Right hindlimb (tissue), 1 donor: ENCODE measurements at places on chromosomes 1 and 21.

GRCh38 chr1:3599286-3599811 is 12.0 kb downstream of the MEGF6 start:
- DNase-seq = no peak

DNA sequence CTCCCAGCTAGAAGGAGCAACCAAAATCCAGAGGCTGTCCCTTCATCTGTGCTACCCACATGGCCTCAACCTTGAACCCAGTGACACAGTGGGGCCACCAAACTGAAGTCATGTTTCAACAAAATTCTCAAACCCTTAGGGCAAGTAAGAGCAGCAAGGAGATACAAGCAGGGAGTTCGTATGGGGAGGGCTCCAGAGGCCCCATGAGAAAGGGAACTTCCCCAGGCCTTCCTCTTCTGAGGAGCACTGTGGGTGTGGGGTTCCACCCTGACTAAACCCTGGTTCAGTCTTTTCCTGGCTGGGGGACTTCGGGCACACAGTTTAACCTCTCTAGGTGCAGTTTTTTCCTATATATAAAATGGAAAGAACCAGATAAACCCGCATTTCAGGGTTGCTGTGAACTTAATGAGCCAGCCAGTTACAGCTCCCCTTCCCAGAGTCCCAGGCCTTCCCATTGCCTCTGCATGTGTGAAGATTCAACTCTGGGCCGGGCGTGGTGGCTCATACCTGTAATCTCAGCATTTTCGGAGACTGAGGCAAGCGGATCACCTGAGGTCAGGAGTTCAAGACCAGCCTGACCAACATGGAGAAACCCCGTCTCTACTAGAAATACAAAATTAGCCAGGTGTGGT is 8.0 kb upstream of the THEMIS2 start:
- no peak for DNase-seq

GRCh38 chr1:109331113-109331512 is 24.3 kb upstream of the MYBPHL start:
- DNase-seq = no peak

DNA sequence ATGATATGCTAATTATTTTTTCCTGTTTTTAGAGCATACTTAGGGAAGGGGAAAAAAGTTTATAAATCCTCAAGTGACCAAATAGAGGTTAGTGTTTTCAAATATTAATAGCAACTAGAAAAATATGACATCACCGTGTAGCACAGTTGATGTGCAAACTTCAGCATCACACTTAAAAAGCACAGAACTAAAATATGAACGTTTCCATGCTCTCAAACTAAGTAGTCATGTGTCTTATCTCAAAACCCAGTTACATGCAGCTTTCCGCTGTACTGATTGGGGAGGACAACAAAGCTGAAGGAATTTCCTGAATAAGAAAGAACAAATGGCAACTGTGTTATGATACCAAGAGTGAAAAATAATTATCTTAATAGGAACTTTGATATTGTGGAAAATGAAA is 903.7 kb downstream of the ADGRL2 start:
- no peak for DNase-seq

DNA sequence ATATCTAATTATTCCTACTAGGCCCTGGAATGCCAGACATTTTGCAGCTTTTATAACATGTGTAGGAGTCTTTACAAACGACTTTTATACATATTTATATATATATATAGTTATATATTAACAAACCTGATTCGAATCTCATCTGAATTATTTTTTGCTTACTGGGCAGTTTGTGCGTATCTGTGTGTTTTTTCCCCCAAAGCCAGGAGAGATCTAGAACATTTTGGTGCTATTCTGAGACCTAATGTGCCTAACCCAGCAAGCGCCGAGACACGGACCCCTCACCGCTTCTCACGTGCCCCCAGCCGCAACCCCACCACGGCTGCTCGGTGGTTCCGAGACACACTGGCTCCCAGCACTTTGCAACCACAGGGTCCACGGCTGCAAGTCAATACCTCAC is 54.8 kb downstream of the CASZ1 start:
- no peak for DNase-seq

DNA sequence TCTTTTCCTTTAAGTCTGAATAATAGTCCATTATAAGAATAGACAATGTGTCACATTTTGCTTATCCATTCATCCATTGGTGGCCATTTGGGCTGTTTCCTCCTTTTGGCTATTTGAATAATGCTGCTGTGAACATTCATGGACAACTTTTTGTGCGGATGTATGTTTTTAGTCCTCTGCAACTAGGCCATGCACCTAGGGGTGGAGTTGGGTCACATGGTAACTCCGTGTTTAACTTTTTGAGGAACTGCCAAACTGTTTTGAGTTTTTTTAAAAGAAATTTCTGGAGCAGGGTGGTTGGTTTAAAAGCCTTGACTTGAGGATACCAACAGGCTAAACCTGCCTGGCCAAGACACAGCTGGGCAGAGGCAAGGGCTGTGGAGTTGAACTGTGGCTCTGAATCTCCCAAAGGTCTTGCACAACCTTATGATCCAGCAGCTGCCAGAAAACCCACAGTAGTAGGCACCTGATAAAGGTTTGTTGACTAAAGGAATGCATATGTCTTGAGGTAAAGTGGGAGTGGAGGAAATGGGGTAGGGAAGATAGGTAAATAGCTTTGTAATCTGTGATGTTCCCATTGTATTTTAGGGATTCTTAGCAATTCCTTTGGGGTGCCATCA is 5.6 kb upstream of the RPTN start:
- DNase-seq = no peak

DNA sequence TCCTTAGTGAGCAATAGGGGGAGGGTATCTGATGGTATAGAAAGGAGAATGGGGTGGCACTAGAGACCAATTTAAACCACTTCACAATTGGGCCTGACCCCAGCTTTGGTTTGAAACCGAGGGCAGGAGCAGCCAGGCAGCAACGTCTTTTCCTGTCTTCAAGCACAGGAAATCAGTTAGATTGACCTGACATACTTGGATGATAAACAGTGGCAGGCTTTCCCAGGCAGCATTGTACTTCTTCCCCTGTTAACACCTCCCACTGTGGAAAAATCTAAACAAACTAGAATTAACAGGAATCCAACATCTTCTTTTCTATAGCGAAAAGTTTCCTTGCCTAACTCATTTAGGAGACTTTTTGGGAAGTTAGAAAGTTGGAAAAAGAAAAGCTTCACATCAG is 40.6 kb downstream of the SELL start:
- DNase-seq = no peak

GRCh38 chr21:34553151-34553952 is 41.3 kb upstream of the KCNE1 start:
- DNase-seq = no peak

DNA sequence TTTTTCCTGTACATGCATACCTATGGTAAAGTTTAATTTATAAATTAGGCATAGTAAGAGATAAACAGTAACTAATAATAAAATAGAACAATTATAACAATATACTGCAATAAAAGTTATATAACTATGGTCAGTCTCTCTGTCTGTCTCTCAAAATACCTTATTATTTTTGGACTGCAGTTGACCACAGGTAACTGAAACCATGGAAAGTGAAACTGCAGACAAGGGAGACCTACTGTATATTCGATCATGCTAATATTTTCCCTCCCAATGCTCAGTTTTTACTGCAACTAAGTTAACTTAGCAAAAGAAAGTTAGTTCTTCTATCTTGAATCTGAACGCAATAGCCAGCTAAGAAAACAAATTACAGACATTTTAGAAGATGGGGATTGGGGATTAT is 12.3 kb upstream of the DHX9 start:
- no peak for DNase-seq

DNA sequence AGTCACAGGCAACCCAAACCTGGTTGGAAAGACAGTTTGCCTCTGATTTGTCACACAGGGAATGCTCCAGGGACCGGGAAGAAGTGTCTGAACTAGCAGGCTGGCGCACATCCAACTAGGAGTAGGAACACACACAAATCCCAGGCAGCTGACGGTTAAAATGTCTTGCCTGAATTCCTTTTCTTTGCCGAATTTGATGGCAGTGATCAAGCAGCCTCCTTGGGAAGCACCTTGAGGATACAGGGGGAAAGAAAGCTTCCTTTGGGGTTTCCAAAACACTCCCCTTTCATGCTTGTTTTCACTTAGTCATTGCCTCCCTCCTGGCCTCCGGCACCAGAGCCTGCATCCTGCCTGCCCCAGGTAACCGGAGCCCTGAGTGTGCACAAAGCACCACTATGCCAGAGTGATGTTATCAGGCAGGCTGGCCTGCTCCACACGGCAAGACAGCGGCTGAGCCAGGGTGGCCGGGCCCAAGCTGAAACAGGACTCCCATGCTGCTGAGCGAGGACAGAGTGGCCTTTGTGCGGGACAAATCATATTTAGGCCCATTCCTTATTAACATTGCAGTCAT is 193.8 kb downstream of the LMX1A start:
- DNase-seq = peak; percentile 24

DNA sequence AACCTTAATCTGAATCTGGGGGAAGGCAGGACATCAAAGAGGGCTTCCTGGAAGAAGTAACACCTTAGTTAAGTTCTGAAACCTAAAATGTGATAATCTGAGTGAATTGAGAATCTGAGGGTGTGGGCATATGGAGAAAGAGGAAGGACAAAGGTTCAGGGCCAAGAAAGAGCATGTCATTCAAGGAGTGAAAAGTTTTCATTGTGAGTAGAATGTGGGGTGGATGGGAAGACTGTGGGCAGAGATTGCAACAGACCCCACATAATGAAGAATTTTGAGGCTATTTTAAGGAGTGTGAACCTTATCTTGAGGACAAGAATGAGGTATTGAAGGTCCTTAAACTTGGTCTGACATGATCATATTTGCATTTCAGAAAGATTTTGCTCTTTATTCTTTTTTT is 227.2 kb downstream of the PTGER3 start:
- DNase-seq = no peak

GRCh38 chr21:34800797-34801518 is 132.2 kb downstream of the CLIC6 start:
- no peak for DNase-seq

DNA sequence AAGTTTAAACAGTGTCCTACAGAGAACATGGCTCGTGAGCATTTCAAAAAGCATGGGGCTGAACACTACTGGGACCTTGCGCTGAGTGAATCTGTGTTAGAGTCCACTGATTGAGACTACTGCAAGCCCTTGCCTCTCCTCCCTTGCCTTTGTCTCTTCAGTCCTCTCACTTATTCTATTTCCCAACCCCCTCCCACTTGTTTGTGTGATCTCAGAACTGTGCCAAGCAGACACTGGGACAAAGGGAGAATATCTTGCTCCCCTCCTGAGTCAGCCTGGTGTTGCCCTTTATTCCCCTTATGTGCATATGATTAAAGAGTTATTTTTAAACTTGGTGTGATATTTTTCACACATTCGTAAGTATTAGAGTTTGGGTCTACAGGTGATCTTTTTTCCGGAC is 11.1 kb upstream of the RPRD2 start:
- DNase-seq = no peak

DNA sequence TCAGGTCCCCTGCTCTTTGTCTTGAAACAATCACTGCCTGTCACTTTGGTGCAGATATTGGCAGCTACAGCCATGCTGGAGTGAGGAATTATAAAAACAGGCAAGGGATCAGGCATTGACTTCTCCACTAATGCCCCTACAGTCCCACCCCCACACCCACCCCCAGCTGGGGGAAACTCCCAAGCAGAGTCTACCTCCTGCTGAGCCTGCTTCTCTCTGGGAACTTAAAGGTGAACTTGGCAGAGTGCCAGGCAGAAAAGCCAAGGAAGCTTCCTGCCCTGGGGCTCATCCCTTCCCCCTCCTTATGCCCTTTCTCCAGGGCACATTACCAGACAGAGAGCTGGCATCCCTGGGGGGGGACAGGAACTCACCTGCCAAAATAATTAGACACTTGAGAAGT is 6.7 kb downstream of the NCMAP start:
- DNase-seq = no peak

- DNase-seq = no peak
Observed at GRCh38 chr21:33488936-33489335, 2.6 kb downstream of the DNAJC28 start.

GRCh38 chr1:186189156-186189555 is 185.9 kb downstream of the TPR start:
- DNase-seq = no peak

DNA sequence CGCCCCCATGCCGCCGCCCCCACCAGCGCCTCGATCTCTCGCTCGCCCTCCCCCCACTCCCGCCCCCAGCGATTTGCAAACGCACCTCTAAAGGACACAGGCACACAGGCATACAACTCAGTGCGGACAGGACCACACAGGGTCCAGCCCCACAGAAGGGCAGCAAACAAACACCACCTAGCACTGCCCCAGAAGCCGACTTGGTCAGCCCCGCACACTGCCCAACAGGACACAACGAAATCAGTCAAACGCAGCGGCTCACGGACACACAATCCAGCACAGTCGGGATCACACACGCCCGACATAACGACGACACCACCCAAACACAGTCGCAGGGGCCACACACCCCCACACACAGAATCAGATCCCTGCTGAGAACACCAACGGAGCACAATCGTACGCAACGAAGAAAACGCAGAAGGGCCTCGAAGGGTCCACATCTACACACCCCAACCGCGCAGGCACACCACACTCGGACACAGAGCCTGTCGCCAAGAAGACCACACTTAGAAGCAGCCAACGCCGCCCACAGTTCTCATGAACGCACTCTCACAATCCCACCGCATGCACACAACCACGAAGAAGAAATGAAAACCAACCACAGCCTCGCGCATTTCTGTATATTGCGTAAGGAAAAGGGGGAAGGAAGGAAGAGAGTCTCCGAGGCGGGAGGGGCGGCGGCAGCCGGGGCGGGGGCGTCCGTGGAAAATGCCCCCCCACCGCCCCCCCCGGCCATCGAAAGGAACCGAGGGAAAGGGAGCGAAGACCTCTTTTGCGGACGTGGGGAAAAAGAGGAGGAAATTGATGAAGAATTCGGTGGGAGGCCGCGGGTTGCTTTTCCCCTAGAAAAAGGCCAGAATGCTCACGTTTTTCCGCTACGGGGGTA is 481 bp downstream of the TAL1 start:
- peak; percentile 55 for DNase-seq
